ENCODE measurements at places on chromosomes 12 and 14.

DNA sequence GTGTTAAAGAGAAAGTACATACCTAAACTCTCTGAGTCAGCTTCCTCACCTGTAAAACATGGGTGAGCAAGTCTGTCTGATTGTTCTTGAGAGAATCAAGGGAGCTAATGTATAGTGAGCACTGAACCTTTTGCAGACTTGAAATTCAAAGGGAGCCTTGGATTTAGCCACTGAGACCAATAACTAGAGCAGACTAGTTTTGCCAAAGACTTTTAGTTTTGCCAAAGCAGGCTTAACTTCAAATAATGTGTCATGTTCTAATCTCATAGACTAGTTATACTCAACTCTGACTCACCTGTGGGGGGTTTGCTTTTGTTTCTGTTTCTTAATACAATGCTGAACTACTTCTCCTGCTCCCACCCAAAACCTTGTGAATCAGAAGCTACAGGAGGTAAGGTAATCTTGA, 123.7 kb downstream of the SLC25A21 start:
- no peak for DNase-seq

DNA sequence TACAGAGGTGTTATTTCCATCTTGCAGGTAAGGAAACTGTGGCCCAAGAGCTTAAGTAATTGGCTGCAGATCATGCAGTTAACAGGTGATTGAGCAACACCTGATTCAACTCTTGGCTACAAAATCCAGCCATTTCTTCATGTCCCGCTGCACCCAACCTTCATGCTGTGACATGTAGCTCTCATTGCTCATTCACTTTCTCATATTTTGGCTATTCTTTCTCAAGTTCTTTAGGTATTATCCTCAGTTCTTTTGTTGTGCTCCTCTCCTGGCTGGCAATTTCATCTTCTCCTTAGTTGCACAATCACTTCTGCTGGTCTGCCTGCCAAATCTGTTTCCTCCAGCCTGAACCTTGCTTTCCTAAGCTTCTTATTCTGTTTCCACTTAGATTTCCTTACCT, 300.8 kb downstream of the SSPN start:
- no peak for DNase-seq

DNA sequence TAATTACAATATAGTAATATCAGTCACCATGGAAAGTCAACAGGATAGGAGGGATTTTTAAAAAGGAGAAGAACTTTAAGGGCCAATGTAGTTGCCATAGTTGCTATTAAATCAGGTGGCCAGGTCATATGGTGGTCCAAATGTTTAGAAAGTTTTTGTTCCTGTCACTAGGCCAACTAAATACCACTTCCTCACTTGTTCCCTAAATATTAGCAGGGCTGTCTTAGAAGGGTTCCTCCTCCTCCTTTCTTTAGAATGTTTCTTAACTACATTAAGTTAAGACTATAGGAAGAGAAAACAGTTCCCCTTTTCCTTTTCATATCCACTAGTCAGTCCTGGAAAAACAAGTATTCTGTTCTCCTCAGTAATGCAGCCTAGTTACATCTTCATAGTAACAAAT, 50.3 kb downstream of the MON2 start:
- DNase-seq = no peak

DNA sequence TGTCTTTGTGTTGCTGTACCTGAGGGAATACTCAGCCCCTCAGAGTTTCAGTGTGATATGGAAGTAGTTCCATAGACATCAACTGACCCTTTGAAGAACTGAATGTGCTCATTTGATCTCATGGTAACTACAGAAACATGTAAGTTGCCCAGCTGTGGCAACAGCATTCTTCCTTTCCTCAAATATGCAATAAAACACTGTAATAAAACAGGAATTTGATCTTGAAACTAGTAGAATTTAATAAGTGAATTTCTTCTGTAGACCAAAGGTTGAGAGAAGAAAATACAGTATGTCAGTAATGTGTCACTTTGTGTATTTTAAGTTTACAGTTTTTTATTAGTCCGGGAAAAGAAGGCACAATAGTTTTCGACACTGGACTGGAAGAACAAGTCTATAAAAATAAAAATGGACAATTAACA, 31.9 kb downstream of the KCTD10 start:
- no peak for DNase-seq

DNA sequence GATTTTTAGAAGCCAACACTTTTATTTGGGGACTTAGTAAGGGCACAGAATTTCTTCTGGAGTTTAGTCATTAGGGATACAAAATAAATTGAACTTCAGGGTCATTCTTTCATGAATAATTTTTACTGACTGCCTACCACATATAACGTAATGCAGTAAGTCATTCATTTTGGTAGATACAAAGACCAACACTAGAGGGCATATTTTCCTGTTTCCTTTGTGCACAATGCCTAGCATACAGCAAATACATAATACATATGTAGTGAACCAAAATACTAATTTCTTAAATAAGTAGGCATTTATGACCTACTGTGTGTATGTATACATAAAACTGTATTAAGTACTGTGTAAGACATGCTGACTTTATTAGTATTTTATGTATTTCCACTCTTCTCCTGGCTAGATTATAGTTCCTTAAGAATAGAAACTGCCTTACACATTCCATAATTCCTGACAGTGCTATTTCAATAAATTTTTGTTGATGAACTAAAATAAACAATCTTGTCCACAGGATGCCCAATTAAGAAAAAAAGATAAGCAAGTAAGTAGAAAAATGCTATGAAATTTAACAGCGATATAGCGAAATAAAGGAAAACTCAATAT, 47.9 kb downstream of the PPP1R12A start:
- peak; percentile 63 for DNase-seq

GRCh38 chr14:77228056-77228455, 43.0 kb downstream of the NGB start:
- DNase-seq = no peak

- DNase-seq = no peak
Measured at GRCh38 chr14:100955201-100955600, 51.7 kb upstream of the RTL1 start.

- peak; percentile 38 for DNase-seq
Measured at GRCh38 chr12:94670898-94671297, 20.5 kb upstream of the TMCC3 start.

DNA sequence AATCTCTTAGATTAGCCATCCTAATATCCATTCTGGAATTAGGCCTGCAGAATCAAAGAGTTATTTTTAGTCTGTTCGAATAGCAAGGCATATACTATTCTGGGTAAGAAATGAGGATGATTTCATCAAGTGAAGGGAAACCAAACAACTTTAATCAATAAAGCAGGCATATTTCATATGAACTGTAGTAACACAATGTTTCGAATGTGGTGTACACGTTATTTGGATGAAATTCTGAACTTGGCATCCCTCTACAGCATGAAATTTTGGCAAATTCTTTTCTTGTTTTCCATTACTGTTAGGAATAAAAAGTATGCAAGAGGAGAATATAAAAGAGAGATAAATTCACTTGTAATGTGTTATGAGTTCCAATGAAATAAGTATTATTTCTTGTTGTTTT, 1233.3 kb upstream of the SEL1L start:
- DNase-seq = no peak

DNA sequence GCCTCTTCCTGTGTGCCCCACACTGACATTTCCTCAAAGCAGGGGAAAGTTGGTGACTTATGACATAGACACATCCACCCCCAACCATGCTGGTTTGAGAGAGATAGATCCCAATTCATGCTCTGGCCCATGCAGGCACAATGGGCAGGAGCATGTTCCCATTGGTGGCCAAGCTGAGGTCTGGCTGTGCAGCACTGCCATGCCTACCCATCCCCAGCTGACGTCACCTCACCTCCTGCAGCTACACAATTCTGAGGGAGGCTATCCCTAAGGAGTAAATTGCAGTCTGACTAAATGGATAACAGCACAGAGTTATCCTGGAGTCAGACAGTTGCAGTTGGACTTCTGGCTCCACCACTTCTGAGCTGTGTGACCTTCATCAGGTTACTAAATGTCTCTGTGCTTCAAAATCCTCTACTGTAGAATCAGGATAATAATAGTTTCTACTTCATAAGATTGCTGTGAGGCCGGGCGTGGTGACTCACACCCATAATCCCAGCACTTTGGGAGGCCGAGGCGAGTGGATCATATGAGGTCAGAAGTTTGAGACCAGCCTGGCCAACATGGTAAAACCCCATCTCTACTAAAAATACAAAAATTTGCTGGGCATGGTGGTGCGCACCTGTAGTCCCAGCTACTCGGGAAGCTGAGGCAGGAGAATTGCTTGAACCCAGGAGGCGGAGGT, 323.9 kb downstream of the BCL11B start:
- DNase-seq = no peak

DNA sequence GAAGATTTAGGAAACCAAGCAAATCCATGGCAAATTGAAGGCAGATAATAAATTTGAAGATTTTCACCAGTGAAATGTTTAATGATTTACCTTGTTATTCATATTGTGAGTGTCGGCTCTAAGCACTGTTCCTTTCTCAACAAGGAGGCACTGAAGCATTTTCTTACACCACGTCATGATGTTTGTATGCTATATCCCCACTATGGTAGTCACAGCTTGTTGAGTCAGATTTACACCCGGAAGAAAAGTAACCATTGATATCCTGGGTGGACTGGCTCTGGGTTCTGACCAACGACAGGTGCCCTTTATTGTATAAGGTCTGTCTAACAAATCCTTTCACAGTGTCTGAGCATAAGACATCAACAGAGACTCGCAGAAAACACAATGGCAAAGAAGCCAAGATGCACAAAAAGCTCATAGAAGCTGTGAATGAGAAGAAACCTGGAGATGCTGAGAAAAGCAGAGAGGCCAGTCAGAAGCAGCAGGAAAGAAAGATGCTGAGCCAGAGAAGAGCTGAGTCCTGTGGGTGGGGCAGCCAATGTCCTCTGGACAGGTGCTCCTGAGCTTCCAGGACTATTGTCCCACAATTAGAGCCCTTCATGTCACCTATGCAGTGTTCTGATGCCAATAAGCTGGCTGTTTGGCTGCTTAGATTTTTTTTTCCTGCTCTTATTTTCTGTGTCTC, 49.7 kb upstream of the ARHGAP5 start:
- no peak for DNase-seq

GRCh38 chr14:55980970-55981369, 137.2 kb upstream of the PELI2 start:
- no peak for DNase-seq

GRCh38 chr14:59294662-59294992, 106.2 kb downstream of the DAAM1 start:
- peak; percentile 71 for DNase-seq

DNA sequence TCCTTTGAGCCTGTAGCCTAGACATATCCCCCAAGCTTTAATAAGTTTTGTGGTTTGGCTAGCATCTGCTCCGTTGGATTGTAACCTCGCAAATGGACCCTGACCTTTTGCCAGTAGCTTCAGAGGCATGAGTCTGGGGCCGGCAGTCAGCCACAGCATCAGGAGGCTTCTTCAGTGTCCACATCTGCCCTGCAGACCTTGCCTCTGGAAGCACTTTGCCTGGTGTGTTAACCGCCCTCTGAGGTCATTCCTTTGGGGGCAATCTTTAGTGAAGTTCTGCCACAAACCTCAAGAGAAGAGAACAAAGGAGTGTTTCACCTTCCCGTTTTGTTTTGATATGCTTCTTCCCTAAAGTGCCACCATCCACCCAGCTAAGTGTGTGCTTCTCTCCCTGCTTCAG, 71.4 kb downstream of the GNS start:
- no peak for DNase-seq

DNA sequence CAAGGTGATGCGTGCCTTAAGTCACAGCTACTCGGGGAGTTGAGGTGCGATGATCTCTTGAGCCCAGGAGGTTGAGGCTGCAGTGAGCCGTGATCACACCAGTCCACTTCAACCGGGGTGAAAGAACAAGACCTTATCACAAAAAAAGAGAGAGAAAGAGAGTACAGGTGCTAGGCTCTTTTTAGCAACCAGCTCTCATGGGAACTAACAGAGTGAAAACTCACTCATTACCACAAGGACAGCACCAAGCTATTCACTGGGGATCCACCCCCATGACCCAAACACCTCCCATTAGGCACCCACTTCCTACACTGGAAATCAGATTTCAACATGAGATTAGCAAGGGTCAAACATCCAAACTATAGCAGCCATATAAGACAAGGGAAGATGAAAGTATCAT, 164.2 kb downstream of the NDUFA12 start:
- DNase-seq = no peak

DNA sequence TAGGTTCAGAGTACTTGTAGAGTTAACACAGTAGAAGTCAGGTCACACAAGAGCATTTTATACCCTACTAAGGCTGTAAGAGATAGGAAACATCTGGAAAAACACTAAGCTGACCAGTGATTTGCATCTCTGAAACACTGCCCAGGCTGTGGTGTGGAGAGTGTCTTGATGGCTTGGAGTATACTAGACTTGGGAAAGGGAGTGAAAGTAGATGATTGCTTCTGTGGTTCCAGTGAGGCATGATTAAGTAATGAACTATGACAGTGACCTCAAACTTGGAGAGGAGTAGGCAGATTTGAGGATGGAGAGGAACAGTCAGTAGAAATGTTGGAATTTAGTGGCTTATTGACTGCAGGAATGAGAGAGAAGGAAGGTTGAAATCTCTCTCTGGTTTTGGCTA, 201.2 kb downstream of the FLRT2 start:
- peak; percentile 93 for DNase-seq

GRCh38 chr12:57214398-57214781, 2.2 kb upstream of the NXPH4 start:
- peak; percentile 66 for DNase-seq

GRCh38 chr12:104733717-104734175, 224.3 kb downstream of the SLC41A2 start:
- no peak for DNase-seq

- peak; percentile 50 for DNase-seq
Measured at GRCh38 chr12:109098651-109099050, 1.3 kb downstream of the UNG start.

DNA sequence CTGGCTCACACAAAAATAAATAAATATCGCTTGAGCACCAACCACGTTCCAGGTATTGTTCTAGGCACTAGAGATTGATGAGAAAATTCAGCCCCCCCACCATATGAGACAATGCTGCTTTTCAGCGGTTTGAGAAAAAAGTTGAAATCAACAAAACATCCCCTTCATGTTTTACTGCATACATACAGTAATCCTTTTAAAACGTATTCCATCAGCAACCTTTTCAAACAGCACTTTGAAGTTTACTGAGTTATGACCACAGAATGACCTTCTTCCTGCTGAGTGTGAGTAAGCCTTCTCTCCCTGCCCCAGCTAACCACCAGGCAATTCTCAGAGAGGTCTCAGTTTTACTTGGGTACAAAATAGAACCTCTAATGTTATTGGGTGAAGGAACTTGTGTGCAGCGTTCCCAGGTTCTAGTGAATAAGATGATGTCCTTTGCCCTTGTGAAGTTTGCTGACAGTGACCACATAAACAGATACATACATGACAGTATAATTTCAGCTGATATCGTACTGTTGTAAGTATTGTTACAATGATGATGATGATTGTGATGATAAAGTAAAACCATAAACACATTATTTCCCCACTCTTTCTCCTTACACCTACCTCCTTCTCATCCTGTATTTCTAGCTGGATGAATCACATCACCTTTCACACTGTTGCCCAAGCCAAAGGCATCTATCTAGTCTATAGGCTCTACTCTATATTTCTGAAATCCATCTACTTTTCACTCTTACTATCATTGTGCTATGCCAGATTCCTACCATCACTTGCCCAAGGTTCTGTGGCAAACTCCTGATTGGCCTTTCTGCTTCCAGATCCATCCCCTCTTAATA, 124.4 kb upstream of the KRR1 start:
- DNase-seq = no peak

Data from lung (tissue), 17 donors.